ENCODE measurements at places on chromosomes 6 and 20. TPM values are rescaled to one million over a fixed set of nuclear protein-coding genes. Genes with fewer than 3 reads are reported as not detected.

The SLC17A3 gene
- not detected for total RNA-seq

- H3K36me3 ChIP-seq: peaks cover 3% of the 10 kb centered on the region
- DNase-seq: no peak
- H3K4me1 ChIP-seq: peaks cover 7% of the 10 kb centered on the region
- no peak overlapping the region for H3K4me3 ChIP-seq
- H3K27me3 ChIP-seq: peaks cover 33% of the 10 kb centered on the region
Observed at GRCh38 chr6:170522565-170523183, 30.4 kb downstream of the PSMB1 start.

DNA sequence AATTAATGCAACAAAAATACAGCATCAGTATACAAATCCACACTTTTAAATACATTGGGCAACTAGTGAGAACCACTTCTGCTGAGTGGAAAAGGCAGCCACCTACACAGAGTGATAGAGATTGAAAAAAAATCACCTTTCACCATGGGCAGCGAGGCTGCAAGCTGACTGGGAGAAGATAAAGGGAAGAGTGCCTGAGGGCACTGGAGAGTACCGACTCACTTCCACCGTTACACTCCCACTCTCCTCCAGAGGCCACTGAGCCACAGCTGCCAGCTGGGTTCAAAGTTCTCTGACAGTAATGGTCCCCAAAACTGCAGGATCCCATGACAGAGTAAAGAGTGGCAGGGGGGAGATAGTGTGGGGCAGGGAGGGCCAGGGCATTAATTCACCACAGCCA lies 24.1 kb downstream of the PXT1 start:
- DNase-seq: no peak
- no peaks in the 10 kb centered on the region for H3K27me3 ChIP-seq
- H3K27ac ChIP-seq: no peak overlapping the region
- H3K4me1 ChIP-seq: peaks cover 18% of the 10 kb centered on the region

DNA sequence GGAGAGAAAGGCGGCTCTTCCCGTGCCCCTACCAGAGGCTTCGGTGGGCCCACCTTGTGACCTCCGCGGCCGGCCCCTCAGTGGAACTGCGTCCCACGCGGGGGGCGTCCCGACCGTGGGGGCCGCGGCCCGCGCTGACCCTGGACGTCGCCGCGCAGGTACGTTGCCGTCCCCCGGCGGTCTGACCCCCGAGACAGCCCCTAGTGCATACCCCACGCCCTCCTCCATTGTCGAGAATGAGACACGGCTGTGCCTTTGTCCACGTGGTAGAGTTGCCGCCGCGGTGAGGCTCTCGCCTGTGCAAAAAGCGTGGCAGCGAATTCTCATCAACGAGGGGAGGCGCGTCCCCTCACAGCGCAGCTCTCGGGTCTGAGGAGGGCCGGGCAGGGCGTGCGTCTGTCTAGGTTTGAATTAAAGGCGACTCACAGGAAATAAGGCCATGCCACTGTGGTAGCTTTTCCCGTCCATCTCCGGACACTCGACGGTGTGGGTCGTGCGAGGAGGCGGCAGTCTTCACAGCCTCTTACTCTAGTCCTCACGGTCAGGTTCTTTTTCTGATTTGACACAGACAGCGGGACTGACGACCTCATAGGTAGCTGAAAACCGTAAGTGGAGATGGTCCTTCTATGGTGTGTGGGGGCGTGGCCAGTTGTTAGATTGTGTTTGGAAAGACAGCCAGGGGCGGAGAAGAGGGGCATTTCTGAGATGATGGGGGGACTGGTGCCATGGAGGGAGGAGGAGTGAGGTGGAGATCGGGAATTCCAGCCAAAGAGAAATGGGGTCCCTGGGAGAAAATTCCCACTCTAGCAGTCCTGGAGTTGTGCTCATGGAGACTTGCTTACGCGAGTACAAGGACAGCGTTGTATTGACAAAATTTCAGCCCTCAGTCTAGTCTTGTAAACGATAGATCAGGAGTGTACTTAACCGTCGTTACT lies 580 bp downstream of the NXT1 start:
- no peaks in the 10 kb centered on the region for H3K36me3 ChIP-seq
- H3K27ac ChIP-seq: peak overlapping the region; percentile 86
- peaks cover 35% of the 10 kb centered on the region for H3K4me1 ChIP-seq

- no peak overlapping the region for H3K4me3 ChIP-seq
- peaks cover 5% of the 10 kb centered on the region for H3K4me1 ChIP-seq
- DNase-seq: no peak
- H3K36me3 ChIP-seq: peaks cover 44% of the 10 kb centered on the region
- no peak overlapping the region for H3K27ac ChIP-seq
Observed at GRCh38 chr20:47521059-47521808, 19.5 kb downstream of the NCOA3 start.

All from mesothelial cell of epicardium (in vitro differentiated cells).